ENCODE measurements at places on chromosomes 11 and 22.

- no peak for DNase-seq
These were observed 635 bp upstream of the GRK3 start for GRCh38 chr22:25563761-25564319.

DNA sequence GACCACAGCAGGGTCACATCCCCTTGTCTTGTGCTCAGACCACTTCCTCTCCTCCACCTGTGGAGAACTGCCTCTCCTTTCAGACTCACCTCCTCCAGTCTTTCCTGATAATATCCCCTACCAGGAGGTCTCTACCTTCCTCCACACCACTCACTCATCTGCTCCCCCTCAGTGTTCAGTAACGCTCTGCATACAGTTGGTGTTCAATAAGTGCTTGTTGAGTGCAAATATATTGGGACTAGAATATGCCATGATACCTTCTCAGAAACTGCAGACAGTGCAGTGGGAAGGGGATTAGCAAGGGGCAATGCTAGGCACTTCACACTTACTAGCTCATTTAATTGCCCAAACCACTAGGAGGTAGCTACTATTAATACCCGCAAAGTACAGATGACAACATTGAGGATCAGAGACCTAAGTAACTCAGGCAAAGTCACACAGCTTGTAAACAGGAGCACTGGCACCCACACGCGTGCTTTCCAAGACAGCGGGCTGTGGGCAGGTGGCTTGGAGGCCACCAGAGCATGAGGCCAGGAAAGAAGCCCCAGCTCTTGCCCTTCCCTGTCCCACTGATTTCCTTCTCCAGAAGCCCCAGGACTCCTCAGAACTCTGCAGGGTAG, 8.1 kb upstream of the PDE2A start:
- no peak for DNase-seq

- DNase-seq, result no peak
These were observed 11.9 kb downstream of the CHRM1 start for GRCh38 chr11:62909107-62909894.

DNA sequence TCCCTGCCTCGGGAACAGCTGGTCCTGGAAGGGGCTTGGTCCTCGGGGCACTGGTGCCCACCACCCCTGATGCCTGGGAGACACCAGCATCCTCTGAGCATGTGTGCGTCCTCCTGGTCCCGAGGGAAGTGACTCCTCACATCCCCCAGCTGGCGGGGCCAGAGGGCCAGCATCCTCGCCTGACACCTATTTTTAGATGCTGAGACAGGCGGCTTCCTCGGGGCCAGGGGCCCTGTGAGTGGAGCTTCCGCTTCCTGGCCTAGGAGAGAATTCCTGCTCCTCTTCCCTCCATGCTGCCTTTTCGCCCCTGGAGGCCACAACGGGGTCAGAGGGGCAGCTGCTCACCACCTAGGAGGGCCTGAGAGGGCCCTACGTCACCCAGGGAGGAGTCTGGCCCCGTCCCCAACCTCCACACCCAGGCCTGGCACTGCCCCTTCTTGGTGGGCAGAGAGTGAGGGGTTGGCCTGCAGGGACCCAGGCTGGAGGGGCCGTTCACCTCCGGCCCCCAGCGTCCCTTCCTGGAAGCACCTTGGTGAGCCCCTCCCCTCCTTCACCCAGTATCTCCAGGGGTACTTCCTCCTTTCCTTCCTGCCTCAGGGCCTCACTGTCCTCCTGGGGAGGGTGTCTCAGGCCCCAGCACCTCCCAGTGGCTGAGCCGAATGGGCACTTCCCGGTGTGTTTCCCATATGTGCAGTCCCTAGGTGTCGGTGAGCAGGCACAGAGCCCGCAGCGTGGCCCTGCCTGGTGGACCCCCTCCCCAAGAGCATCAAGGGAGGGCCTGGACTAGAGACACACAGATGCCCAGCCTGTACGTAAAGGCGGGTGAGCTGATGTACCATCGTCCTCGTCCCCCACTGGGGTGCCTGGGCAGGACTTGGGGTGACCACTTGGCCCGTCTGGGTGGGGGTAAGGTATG, 6.1 kb downstream of the CD81 start:
- DNase-seq, result no peak
